ENCODE measurements at places on chromosomes 13 and 19.

GRCh38 chr13:83248751-83249150 lies 633.5 kb downstream of the SLITRK1 start:
- no peak for DNase-seq

DNA sequence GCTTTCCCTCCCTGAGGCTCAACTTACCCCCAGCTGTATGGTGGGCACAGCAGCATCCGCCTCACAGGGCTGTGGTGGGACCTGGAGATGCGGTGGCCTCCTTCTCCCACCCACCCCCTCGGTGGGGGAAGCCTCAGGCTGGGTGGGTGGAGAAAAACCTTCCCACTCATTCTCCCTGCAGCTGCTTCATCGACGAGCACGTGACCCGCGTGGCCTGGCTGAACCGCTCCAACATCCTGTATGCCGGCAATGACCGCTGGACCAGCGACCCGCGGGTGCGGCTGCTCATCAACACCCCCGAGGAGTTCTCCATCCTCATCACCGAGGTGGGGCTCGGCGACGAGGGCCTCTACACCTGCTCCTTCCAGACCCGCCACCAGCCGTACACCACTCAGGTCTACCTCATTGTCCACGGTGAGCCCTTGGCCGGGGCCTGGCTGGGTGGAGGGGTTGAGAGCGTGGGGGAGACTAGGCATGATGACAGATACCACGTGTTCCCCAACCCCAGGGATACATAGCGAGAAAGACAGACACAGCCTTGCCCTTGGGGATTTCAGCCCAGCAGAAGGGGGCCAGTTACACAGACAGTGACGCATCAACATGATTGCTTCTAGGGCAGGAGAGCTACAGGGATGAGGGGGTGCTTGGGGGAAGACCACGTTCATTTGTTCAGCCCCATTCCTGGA lies 12.2 kb downstream of the IGLON5 start:
- no peak for DNase-seq

DNA sequence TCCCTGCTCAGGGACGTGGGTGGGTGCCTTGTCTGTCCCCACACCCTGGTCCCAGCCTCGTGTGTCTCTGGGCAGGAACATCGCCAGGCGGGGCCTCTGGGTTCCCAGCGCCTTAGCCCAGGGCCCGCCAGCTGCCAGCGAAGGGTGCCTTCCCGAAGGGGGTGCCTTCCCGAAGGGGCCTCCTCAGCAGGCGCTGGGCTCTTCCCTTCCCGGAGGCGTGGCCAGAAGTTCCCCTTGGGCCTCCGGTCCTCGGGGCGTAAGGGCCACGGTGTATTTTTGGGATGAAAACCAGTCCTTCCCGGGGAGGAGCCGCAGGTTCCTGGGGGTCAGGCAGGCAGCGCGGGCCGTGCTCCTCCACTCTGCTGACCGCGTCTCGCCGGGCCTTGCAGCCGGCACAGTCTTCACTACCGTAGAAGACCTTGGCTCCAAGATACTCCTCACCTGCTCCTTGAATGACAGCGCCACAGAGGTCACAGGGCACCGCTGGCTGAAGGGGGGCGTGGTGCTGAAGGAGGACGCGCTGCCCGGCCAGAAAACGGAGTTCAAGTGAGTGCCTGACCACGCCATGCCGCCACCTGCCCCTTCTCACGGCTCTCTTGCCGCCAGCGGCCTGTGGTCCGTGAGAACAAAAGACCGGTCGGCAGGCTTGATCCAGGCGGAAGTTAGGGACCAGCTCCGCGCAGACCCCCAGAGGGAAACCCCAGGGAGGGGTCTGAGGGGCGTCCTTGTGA lies 6.9 kb downstream of the BSG start:
- DNase-seq = no peak

DNA sequence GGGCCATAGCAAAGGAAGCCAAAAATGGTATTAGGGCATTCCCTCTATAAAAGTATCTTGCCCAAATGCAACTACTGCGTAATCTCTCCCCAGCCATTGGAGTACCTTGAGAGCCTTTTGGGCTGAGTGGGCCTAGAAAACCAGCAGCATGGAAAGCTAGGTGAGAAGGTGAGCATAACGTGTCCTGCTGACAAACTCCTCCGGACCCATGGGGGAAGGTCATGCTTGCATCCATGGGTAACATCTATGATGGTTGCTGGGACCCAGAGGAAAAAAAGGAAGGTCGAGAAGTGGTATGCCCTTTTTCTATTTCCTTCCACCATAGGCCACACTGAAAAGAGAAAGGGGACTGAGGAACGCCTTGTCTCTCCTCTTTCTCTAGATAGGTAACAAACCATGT lies 57.4 kb downstream of the ZNF728 start:
- DNase-seq = no peak

DNA sequence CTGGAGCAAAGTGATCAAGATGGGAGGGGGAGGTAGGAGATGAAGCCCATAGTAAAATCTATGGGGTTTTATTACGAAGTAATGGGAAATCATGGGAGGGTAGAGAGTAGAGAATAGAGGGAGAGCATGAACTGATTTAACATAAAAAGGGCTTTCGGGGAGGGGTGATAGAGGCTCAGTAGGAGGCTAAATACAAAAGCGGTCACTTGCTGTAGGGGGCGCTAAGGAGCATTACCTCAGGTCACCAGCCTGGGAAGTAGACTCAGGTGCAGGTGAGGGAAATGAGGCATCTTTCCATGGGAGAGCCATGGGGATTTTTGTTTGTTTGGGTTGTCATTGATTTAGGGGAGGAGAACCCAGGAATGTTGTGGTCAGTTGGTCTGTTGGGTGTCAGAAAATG lies 14.1 kb downstream of the KRTDAP start:
- no peak for DNase-seq

All from CD4-positive, alpha-beta T cell treated with Interleukin-15 for 4 hours (primary cell).